ENCODE measurements at places on chromosomes 6 and 20. TPM values are rescaled to one million over a fixed set of nuclear protein-coding genes. Genes with fewer than 3 reads are reported as not detected.

HMGN3 gene
- total RNA-seq, result 48.8 TPM

RIPOR3 gene
- total RNA-seq, result 0.31 TPM

GPANK1 gene
- 17.2 TPM for total RNA-seq

DNA sequence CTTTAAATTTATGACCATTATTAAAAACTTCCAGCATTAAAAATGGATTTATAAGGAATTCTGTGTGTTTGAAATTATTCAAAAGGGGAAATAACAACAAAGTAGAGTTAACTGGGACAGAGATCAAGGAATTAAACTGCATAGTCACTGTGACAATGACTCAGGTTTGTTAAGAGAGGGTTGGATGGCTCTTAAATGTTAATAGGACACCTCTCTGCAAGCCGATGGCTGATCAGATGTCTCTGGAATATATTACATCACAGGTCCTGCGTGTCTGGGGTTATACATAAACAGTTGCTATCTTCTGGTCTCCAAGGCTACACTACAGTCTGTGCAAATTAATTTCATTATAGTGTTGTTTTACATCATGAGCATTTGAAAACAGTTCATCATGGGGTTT lies 574.3 kb downstream of the COL12A1 start:
- DNase-seq, result no peak

DNA sequence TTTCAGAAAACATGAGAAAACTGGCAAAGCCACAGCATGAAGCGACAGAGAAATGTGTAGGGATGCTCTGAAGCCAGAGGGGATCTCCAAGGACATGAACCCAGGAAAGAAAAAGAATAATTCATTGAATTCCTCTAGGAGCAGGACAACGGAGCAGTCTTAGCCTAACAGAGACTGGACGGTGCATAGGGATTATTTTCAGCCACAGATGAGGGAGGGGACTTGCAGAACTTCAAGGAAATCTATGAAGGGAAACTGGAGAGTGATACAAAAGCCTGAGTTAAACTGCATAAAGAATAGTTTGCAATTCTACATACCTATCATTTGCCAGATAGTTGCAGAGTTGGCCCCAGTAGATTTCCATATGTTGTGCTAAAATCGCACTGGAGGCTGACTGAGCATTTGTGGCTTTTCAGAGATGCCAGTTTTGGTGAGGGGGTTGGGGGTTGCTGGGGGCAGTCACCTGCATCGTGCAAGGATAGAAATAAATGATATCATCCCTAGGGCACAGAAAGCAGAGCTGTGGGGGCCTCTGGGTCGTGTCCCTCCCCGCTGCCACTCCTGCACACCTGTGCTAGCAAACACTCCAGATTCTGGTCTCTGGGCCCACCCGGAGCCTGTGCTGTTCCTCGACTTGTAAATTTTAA lies 443.2 kb upstream of the JARID2 start:
- no peak for DNase-seq

DNA sequence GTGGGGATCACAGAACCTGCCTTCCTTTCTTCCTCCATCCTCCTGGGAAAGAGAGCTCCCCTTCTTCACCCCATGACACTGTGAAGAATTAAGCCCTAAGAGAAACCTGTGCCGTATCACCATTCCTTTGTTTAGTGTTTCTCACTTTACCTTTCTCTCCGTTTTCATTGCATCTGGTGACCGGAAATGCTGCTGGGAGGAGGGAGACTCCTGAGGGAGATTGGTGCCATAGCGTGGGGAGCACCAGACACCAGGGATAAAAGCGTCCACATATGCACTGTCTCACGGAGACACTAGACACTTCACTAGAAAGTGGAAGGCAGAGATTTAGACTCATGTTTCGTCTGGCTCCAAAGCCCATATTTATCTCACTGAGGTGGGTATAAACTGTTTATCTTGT lies 15.5 kb upstream of the ULBP3 start:
- DNase-seq, result no peak

GRCh38 chr20:56796345-56796744 lies 167.2 kb downstream of the TFAP2C start:
- DNase-seq, result no peak

Measured in HT-29 (cell line).